ENCODE measurements at places on chromosomes 6 and 20. TPM values are rescaled to one million over a fixed set of nuclear protein-coding genes. Genes with fewer than 3 reads are reported as not detected.
A peak's percentile ranks its signal among the peaks of the same experiment; 100 is the strongest.

The CTAGE9 gene
- not detected for total RNA-seq

- no peak for DNase-seq
These were observed 43.9 kb downstream of the BCAS1 start for GRCh38 chr20:54026295-54027064.

DNA sequence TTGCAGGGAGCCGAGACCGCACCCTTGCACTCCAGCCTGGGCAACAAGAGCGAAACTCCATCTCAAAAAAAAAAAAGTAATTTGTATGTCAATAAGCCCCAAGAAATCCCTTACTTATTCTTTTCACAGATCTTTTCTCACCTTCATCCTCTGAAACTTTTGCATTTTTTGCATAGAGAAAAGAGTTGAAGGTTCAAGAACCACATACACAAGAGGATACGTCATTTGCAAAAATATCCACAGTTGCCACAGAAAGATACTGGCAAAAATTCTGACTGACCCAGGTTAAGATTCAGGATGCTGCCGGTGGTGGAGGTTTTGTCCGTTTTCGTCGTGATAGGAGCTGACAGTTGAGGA is 94.5 kb downstream of the ZMYND8 start:
- no peak for DNase-seq

GRCh38 chr6:133501675-133502270 is 260.6 kb downstream of the EYA4 start:
- no peak for DNase-seq

DNA sequence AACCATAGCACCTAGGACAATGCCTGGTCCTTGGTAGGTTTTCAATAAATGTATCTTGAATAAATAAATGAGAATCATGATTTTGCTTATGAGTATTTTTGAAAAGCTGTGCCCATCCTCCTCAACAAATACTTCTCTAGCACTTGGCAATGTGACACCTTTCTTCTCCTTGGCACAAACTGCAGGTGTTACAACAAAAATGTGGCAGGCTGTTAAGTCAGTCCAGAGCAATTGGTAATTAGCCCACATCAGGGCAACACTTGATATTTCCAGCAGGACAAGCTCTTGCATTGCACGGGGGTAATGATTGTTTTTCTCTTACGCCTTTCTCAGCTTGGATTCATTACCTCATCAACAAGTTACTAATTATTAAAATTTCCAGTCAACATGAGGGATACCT is 31.6 kb upstream of the SNX9 start:
- DNase-seq: no peak

The ZMYND8 gene
- 37.7 TPM for total RNA-seq

The SOD2 gene
- total RNA-seq: 1,058 TPM

DNA sequence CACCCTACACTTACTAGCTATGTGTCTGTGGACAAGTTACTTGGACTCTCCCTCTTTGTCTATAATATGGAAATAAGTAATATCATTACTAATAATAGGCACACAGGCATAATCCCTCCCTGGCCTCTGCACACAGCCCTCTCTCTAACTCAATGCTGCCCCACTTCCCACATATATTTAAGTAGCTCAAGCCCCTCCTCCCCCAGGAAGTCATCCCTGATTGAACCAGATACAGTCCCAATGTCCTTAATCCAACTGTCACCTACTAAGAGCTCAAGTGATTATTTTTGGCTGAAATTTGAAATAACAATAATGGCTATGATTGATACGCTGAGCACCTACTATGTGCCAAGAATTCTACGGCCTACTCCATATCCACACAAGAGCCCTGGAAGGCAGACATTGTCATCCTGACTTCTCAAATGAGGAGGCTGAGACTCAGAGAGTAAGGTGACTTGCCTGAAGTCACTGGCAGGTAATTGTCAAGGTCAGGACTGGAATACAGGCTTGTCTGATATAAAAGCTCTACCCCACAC is 29.4 kb downstream of the MRPL14 start:
- DNase-seq: no peak

- DNase-seq: no peak
These were observed 3.4 kb downstream of the UBE3D start for GRCh38 chr6:83062225-83062624.

The HSPA12B gene
- total RNA-seq: 16.6 TPM

The DOK5 gene
- total RNA-seq: 2.9 TPM

- DNase-seq: no peak
These were observed 1.2 kb downstream of the SLC17A3 start for GRCh38 chr6:25872814-25873213.

DNA sequence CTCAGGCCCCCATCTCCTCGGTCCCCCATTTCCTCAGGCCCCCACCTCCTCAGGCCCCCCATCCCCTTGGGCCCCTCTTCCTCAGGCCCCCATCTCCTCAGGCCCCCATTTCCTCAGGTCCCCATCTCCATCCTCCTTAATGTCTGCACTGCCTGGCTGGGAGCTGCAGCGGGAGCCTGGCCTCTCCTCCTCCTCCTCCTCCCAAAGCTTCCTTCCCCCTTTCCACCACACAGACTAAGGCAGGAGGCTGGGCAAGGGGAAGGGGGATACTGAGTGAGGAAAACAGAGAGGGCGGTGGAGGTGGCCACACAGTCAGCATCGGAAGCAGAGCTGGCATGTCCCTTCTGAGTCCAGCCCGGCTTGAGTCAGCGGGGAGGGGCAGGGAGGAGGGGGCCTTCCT is 122.6 kb upstream of the RPS6KA2 start:
- no peak for DNase-seq

The DEFB124 gene
- total RNA-seq: not detected

DNA sequence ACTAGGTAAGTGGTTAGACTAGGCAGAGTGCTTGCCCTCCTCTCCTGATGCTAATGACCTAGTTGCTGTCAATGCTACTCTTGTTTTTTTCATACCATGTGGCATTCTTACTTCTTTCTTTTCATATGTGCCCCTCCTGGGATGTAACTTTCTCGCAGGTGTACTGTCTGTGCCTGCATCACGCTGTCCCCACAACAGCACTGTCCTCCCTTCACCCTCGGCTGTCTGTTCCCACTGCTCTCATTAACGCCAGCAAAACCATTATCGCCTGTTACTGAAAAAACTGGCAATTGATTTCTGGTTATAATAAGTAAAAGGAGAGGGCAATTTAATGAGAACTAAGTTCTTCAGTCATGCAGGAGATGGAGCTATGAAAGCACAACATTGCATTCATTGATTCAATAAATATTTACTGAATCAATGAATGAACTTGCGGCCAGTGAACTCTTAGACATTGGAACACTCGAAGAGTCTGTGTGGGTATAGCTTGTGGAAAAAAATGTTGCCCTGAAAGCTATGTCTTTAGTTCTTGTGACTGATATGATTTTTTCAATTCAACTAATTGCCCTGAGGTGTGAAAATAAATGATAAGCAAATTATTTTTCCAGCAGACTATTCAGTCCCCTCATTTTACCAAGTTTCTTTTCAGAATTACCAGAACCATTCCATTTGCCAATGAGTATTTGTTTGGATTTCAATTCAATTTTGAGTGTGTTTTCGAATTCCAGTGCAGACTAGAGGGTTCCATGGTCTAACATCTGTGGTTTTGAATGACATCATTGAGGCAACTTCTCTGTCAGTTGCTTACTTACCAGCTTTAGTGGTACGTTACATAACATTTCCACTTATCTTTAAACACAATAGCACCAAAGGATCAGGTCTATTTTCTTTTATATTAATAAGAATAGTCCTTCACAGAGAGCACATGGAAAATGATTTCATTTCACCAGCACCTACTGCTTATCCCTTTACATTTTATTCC is 2.1 kb downstream of the SLC17A4 start:
- DNase-seq: no peak

GRCh38 chr6:157987788-157988699 is 6.4 kb downstream of the SYNJ2 start:
- DNase-seq: no peak

DNA sequence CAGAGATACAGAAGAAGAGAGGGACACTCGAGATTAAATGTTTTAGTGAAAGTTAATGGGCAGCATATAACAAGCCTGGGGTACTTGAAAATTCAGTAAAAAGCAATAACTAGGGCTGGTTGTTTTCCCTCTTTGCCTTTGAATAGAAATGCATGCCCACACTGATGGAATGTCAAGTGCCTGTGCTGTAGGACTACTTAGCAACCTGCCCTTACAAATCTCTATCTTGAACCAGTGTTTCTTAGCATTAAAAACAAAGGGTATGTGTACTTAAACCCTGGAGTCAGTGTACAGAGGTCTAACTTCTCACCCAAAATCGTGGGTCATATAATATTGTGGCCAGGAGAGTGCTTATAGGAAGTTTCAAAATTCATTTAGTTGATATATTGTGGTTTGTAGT is 37.1 kb downstream of the RNF144B start:
- no peak for DNase-seq

The STX7 gene
- 55.1 TPM for total RNA-seq

- DNase-seq: no peak
These were observed 16.6 kb upstream of the PLCB1 start for GRCh38 chr20:8115436-8115835.

DNA sequence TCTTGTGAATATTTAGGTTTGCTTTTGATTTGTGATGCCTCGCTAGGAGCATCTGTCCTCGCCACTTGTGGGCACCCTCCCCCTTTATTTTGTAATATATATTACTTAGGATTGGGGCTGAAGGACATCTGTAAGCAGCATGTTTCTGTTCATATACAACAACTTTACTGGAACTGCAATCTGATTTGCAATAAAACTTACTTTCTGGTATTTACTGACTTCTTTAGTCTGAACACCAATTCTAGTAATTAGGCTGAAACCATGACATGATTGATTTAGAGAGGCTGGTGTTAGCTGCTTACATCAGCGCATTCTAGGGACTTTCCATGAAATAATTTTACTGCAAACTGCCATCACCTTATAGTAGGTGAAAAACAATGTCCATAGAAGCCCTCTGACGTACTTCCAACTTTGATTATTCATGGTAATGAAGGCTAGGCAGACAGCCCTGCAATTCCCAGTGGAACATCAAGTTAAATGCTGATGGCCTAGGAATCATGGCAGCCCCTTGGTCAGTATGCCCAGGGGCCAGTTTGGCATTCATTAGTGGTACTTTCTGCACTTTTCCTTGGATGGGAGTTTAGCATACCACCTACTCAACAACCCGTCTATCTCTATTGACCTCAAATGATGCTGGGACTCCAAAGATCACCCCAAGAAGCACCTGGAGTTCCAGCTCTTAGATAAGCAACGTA is 132.9 kb upstream of the MCHR2 start:
- no peak for DNase-seq

DNA sequence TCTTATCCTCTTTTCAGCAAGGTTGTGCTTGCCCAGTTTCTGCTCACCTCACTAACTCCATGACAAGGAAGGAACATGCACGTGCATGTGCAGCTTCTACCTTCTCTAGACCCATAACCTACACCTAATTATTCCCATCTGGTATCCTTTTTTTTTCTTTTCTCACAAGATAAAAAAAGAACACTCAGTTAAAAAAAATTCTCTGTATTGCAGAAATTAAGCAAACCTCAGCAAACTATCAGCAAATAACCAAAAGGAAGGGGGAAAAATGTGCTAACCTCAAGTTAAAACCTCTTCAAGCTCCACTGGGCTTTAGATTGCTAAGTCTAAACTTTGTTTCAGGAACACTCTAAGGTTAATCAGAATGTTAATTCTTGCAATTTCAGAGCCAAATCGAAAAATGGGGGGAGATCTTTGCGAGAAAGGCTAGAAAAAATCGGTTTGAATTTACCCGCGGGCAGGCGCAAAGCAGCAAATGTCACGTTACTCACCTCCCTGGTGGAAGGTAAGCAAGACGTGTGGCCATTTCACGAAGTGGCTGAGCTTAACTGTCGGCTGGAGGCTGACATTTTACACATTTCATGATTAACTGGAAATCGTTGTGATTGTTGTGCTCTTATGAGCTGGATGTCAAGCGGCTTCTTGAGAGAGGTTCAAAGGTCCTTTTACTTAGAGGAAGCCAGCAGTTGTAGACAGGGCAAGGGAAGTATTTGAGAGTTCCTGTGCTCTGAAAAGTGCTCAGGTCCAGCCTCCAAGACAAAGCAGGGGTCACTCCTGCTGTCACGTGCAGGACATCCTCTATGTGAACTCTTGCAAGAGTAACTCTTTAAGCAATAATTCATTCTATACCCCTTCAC is 19.1 kb downstream of the TFAP2B start:
- no peak for DNase-seq

DNA sequence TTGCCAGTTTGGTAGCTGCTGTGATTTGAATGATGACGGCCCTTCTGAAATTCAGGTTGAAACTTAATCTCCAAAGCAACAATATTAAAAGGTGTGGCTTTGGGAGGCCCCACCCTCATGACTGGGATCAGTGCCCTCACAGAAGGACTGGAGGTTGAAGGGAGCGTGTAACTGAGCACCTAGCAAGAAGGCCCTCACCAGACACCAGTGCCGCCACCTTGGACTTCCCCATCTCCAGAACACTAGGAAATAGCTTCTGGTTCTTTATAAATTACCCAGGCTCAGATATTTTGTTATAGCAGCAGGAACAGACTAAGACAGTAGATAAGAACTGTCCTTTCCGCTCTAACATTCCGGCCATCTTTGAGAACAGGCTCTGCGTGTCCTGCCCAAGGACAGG is 243.1 kb downstream of the DLL1 start:
- peak; percentile 32 for DNase-seq

- DNase-seq: no peak
These were observed 8.7 kb upstream of the CCR6 start for GRCh38 chr6:167113935-167114910.

- DNase-seq: no peak
These were observed 200.3 kb upstream of the FUT9 start for GRCh38 chr6:95815389-95816056.

- DNase-seq: no peak
These were observed 6.6 kb downstream of the SULF2 start for GRCh38 chr20:47778398-47779354.

- DNase-seq: no peak
These were observed 104.3 kb downstream of the RNF144B start for GRCh38 chr6:18491308-18492045.

The STMND1 gene
- not detected for total RNA-seq

The CST2 gene
- not detected for total RNA-seq

- no peak for DNase-seq
These were observed 15.1 kb downstream of the GSTA1 start for GRCh38 chr6:52788478-52788877.

The GNRH2 gene
- not detected for total RNA-seq
